ENCODE measurements at places on chromosomes 1 and 21.

DNA sequence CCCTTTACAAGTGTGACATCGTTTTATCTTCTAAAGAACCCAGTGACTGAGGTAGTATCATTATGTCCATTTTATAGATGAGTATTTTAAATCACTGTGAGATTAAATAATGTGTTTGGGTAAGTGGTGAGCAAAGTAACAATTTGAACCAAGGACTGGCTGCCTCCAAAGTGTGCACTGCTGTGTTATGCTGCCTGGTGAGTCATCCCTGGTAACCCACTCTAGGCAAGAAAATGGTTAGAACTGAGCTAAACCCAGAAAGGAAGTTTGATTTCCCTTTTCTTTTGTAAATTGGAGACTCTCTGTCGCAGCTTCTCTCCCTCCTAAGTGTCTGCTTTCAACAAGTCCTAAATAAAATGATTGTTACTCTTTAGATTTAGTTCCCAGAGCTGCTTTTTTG lies 342.8 kb upstream of the KAZN start:
- no peak for DNase-seq

GRCh38 chr1:228802386-228803220 lies 67.3 kb downstream of the RHOU start:
- peak; percentile 36 for DNase-seq

- no peak for DNase-seq
These were observed 11.4 kb downstream of the TIE1 start for GRCh38 chr1:43312212-43312623.

GRCh38 chr1:206904423-206905142 lies 7.3 kb downstream of the IL24 start:
- no peak for DNase-seq

- DNase-seq: no peak
These were observed 522.6 kb downstream of the ADGRL2 start for GRCh38 chr1:82323144-82323841.

DNA sequence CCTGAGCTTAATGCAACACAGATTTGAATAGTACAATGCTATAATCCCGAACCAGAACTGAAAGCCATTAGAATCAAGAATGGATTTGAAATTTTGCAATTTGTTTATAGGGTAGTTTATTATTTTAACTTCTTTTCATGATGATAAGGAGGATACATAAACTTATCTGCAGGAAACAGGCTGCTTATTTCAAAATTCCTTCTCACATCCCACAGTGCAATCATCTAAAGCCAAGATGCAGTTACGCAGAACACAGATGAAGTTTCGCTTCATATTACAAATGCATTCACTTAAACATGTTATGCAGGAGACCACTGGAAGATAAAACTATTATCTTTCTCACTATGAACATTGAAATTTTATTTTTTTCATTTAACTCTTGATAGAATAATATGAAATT lies 1019.6 kb downstream of the PLA2G4A start:
- DNase-seq: no peak

DNA sequence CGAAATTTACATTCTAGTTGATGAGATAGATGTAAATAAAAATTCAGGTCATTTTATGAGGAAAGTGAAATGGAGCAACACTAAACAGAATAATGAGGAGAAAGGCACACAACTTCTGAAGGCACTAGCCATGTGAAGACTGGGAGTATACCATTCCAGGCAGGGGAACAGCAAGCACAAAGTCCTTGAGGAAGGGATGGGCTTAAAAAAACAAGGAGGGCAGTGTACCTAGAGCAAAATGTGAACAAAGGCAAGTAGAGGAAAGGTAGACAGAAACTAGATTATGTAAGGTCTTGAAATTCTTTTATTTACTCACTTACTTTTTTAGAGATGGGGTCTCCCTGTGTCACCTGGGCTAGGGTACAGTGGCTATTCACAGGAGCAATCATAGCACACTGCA lies 54.1 kb upstream of the LRIG2 start:
- DNase-seq: no peak

GRCh38 chr1:82446236-82446635 lies 645.5 kb downstream of the ADGRL2 start:
- no peak for DNase-seq

DNA sequence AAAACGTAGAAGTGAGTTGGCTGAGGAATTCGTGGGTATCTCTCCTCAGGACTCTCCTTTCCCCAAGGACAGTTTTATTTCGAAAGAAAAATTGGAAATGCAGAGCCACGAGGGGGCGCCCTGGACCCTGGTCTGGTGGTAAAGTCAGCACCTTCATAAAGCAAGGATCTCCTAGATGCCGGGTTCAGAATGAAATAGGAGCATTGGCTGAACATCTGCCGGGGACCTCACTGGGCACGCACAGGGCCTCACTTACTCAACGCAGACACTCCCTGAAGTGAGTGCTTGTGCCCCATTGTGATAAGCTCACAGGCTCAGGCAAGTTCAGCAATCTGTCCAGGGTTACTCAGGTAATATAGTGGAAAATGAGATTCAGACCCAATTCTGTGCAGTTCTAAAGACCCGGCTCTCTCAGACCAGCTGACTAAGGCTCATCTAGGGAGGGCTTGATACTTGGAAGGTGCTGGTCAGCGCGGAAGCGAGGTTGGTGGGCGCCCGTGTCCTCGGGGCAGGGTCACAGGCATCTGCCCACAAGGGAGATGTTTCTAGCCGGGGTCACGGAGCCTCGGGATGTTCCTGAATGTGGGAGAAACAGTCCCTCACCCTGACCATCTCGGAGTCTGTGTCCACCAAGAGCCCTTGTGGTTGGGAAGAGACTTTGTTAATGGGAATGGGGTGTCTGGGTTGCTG lies 55.7 kb upstream of the ETV3 start:
- DNase-seq: peak; percentile 26

GRCh38 chr1:21622466-21623315 lies 46.5 kb downstream of the RAP1GAP start:
- no peak for DNase-seq

DNA sequence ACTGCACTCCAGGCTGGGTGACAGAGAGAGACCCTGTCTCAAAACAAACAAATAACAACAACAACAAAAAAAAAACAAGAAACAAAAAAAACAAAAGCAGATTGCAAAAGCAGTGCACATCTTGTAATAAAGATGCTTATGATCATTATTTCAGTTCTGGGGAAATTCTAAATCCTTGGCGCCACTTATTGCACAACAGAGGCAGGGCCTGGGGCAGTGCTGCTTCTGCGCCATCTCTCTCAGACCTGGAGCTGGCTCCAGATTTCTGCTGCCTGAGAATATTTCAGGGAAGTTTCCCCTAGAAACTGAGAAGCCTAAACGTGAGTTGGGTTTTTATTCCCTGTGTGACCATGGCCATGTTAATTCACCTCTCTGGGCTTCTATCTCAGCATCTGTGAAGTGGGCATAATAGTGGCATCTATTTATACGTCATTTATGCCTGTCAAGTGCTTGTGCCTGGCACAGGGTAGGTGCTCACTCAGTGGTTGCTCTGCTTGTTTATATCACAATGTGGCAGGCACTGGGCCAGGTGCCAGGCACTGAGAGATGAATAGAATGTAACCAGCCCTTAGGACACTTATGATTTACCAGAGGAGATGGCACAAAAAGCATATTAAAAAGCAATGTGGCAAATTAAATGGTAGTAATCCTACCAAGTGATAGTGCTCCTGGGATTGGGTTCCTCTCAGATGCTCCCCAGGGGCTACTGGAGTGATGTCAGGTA lies 67.9 kb downstream of the MDM4 start:
- DNase-seq: no peak

GRCh38 chr1:150127464-150127863 lies 22.3 kb upstream of the PLEKHO1 start:
- no peak for DNase-seq

DNA sequence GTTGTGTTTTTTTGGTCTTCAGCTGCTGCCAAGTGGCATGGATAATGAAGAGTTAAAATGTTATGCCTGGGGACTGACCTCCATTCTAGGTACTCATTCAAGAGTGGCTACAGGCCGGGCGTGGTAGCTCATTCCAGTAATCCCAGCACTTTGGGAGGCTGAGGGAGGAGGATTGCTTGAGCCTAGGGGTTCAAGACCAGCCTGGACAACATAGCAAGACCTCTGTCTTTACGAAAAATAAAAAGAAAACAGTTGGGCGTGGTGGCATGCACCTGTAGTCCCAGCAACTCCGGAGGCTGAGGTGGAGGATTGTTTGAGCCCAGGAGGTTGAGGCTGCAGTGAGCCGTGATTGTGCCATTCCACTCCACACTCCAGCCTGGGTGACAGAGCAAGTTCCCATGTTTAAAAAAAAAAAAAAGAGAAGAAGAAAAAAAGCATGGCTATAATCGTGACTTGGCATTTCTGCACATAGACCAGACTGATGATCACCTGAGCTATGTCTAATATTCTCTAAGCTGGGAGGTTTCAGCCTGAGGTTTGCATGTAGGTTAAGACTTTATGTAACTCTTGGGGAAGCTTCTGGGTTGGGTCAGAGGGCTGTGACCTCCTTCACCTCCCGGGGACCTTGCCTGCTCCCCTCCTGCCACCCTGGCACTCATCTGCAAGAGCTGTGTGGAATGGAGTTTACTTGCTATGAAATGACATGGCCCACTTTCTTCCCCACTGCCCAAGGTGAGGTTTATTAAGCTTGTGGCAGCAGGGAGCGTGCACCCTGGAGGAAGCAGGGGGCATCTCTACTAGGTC lies 51.3 kb downstream of the DHRS3 start:
- DNase-seq: no peak

- DNase-seq: no peak
These were observed 267.8 kb upstream of the NCAM2 start for GRCh38 chr21:20730441-20730840.

DNA sequence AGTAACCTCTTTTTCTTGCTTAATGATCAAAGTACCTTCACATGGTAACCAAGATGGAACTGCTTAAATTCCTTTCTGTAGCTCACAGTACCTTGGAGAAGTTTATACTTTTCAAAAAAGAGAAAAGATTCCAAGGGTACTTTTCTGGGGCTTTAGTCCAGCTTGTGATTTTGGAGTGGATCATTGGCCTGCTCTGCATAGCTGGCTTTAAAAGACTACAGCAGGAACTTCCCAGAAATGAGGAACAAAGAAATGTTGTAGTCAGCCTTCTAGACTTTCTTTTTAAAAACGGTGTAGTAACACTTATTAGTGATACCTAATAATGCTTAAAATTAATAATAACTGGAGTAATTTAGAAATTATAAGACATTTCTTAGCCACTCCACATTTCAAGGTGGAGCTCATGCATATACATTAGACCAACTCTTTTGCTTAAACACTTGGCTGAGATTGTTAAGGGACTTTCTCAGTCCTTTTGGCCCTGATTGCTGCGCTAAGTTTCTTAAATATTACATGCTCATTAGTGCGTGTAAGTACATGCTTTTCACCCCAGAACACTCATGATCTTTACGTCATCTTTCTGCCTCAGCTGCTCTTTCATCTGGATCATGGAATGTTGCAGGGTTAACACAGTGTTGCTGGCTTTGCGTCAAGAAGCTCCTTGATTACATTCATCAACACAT lies 57.3 kb downstream of the SDCCAG8 start:
- DNase-seq: no peak

DNA sequence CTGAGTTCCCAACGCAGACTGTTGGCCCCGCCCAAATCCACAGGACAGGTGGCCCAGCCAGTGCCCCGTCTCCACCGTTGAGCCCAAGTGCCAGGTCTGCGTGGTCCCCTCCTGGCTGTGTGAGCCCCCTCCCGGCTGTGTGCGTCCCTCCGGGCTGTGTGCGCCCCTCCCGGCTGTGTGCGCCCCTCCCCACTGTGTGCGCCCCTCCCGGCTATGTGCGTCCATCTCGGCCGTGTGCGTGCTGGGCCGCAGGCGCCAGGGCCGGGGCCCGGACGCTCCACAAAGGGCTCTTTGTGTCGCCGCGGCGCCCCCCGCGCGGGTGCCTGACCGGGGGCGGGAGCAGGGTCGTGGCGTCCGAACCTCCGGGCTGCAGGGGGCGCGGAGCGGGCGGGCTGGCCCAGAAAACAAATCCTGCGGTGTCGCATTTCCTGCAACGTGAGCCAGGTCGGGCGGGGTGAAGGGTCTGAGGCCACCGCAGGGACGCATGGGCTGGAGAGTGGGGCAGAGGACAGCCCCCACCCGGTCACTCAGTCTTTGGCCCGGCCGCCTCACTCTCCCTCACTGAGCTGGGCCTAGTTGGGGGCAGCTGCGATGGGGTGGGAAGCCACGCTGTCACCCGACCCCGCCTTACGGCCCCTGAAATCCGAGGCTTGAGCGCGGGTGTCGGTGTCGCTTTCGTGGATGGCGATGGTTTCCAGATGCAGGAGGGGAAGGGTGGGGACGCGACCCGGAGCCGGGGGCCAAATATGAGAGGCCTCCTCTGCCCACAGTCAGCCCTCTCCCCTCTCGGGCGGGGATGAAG lies 18.8 kb downstream of the TNFRSF25 start:
- no peak for DNase-seq

DNA sequence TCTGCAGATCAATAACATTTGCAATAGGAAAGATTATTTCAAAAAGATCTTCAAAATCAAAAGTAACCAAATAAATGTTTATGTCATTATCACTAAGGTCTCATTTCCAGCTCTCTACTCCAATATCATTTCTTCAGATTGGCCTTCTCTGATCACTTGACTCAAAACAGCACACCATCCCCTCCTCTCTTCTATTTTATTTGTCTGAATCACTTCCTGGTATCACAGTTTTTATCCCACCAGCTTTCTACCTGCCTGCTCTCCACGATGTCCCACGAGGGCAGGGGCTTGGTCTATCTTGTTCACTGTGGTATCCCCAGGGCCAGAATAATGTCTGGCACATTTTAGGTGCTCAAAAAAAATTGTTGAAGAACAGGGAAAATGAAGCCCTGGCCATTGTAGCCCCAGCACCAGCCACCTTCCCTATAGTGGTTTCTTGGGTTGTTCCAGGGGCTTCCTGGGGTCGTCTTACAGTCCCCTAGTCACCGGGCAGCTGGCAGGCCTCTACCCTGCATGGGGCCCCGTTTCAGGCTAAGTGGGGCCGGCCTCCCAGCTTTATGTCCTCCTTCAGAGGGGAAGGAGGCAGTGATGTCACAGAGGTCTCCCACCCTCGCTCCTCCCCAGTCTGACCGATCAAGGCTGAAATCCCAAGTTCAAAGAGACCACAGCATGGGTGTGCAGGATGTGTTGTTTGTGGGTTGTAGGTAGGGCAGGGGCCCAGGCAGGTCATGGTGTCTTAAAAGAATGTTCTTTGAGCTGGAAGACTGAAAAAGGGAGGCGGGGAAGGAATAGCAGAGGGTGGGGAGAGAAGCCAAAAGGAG lies 3.5 kb upstream of the PADI1 start:
- no peak for DNase-seq

GRCh38 chr1:80044662-80045061 lies 1038.1 kb upstream of the ADGRL4 start:
- DNase-seq: no peak

DNA sequence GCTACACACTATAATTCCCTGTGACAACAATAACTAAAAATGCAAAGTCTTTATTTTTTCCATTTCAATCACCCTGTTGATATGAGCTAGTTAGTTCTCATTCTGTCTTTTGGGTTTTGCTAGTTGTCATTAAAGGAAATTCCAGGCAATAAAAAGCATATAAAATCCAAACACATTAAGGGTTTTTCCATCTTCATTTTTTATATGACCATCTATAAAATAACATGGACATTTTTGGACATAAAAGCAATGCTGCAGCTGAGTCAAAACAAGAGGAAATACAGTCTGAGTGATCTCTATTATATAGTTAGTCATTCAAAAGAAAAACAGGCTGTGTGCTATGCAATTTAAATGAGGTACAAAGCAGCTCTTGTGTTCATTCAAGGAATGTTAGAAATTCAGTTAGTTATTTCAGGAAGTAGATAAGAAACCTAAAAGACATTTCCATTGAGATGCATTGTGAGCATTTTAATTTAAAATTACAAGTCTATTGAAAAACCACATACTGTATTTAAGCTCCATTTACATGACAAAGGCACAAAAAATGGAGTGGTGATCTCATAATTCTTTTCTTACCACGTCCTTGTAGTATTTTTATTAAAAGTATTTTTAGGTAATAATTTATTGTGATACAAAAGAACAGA lies 67.3 kb upstream of the BCL10 start:
- no peak for DNase-seq

- DNase-seq: no peak
These were observed 43.4 kb upstream of the GJB5 start for GRCh38 chr1:34711485-34711884.

Data from tibial artery (tissue), 4 donors.